Stimulated activated CD8-positive, alpha-beta memory T cell treated with anti-CD3 and anti-CD28 coated beads, Interleukin-7, amount 100 ng/mL, for 4 hours (primary cell): ENCODE measurements at places on chromosomes 13 and 19.

DNA sequence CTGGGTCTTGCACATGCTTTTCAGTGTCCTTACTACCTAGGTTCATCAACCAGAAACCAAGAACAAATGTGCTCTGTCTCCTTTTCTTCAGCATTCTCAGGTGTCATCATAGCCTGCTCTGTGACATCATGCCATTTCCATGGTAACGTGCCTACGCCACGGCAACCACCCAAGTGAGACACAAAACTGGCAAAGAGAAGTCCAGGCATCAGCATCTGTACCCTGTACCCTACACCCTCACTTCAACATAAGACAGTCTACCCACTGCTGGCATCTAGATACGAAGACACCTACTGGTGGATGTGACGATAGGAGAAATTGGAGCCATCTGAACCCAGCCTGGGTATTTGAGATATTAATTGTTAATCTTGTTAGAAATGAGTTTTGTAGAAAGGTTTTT lies 13.3 kb downstream of the ZC3H4 start:
- DNase-seq = no peak

DNA sequence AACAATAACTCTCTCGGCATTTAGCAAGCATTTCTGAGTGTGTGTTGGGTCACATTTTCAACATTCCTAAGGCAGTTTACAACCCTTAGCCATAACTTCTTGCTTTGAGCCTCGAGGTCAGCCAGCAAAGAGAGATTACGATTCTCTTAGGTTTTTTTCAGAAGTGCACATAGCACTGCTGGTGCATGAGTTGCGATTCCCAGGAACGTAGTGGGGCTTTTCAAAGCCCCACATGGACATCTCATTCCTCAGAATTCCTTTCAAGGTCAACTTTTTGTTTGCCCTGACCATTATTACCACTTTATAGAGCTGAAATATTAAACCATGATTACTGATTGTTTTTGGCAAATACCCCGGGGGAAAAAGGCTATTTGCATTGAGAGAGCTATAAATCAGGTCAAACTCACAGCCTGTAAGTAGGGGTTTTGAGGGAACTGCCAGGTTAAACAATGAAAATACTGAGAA lies 705.3 kb downstream of the GPC5 start:
- no peak for DNase-seq

GRCh38 chr19:677601-678436 lies 1.6 kb downstream of the FSTL3 start:
- DNase-seq = no peak

DNA sequence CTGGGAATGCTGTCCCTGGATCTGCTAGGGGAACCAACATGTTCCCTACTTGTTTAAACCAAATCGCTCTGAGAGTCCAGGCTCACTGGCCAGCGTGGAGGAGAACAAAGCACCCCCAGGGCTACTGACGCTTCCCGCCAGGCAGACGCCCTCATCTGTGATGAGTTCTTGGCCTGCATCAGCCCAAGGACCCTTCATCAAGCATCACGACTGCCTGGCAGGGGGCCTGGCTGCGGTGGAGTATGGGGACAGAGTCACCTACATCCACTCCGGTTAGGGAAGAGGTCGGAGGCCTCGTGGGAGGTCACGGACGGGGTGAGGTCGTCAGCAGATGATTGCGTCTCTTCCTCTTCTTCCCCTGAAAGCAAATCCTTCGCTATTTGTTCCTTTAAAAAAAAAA lies 17.7 kb downstream of the MIER2 start:
- DNase-seq = no peak

GRCh38 chr13:78604782-78605611 lies 1.6 kb upstream of the POU4F1 start:
- no peak for DNase-seq

DNA sequence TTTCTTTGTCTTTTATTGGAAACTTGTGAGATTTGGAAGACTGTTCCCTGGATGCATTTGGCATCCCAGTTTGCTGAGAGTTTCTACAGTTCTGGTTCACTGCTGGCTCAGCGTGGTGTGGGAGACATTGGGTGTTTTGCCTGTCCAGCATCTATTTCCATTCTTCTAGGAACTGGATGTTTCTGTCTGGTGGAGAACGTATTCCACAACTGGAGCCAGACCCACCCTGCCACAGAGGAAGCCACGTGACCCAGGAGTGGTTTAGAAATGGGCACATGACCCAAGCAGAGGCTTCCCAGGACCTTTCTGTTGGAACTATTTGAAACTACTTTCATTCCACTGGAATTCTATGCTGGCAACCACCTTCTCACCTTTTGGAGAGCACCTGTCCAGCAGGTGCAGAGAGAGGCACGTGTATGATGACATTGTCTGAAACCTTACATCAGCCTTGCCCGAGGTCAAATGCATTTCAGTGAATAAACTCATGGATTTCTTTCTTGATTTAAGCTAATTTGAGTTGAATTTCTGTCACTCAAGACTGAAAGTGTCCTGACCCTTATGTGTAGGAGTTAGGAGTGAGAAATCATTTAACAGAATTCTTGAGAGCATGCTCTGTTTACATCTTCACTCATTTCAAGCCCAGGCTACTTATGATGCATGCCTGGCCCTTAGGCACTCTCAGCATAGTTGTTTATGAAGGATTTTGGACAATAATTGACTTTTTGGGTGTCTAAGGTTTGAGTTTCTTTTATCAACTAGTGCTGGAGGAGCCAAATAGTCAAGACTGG lies 121.8 kb downstream of the AKAP11 start:
- no peak for DNase-seq

- DNase-seq = no peak
These were observed 22.2 kb upstream of the LRP3 start for GRCh38 chr19:33171916-33172359.

- no peak for DNase-seq
These were observed 288.7 kb downstream of the EFNB2 start for GRCh38 chr13:106246666-106247188.

- DNase-seq = no peak
These were observed 14.9 kb downstream of the LMO7 start for GRCh38 chr13:75651013-75651412.

- DNase-seq = no peak
These were observed 412.5 kb downstream of the OXGR1 start for GRCh38 chr13:96581741-96582140.

DNA sequence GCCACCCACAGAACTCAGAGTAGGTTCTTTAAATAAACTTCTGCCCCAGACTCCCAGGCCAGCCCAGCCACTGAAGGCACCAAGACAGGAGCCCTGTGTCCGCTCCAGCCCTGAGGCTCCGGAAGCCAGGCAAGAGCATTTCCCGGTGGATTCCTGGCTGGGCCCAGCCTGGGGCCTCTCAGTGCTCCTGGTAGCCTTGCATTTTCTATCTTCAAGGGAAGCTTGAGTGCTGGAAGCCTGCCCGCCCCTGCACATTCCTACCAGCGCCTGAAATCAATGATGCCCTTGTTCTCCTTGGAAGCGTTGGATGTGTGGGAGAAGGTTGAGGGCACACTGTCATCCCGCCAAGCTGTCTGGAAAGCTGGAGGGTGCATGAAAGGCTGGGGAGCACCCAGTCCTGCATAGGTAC lies 70.3 kb downstream of the ALOX5AP start:
- DNase-seq = no peak
